ENCODE measurements at places on chromosomes 5 and 9. TPM values are rescaled to one million over a fixed set of nuclear protein-coding genes. Genes with fewer than 3 reads are reported as not detected.

NUTM2F gene
- not detected for polyA plus RNA-seq

ARHGEF39 gene
- 9.6 TPM for polyA plus RNA-seq

CACFD1 gene
- 17.7 TPM for polyA plus RNA-seq

POLE3 gene
- 67.6 TPM for polyA plus RNA-seq

MCIDAS gene
- polyA plus RNA-seq = 1.3 TPM

DNA sequence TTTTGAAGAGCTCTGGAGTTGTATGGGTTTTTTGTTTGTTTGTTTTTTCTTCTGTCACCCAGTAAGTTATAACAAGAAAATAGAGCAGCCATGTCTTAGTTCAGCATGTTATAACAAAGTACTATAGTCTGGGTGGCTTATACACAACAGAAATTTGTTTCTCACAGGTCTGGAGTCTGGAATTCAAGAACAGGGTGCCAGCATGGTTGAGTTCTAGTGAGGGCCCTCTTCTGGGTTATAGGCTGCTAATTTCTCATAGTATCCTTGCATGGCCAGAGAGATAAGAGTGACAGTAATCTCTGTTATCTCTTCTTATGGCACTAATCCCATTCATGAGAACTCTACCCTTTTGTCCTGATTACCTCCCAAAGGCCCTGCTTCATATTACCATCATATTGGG is 114.7 kb downstream of the GIN1 start:
- no peak for DNase-seq

GRCh38 chr9:33164138-33164809 is 2.9 kb downstream of the B4GALT1 start:
- no peak for DNase-seq

DNA sequence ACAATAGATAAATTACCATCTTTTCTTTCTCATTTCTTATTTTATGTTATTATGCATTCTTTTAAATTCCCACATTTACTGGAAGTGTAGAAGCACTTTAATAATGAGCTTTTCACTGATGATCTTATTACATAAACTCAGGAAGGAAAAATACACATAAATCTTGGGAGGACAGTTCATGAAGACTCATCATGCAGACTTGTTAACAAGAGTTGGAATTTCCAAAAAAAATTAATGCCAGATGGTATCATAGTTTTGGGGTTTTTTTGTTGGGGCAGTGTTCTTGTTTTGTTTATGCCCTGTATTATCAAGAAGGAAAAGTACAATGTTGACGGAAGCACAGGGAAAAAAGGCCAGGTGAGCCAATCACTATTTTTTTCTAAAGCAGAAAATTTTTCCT is 35.1 kb downstream of the CEMIP2 start:
- no peak for DNase-seq

- no peak for DNase-seq
Observed at GRCh38 chr9:123550012-123550411, 194.0 kb downstream of the CRB2 start.

DNA sequence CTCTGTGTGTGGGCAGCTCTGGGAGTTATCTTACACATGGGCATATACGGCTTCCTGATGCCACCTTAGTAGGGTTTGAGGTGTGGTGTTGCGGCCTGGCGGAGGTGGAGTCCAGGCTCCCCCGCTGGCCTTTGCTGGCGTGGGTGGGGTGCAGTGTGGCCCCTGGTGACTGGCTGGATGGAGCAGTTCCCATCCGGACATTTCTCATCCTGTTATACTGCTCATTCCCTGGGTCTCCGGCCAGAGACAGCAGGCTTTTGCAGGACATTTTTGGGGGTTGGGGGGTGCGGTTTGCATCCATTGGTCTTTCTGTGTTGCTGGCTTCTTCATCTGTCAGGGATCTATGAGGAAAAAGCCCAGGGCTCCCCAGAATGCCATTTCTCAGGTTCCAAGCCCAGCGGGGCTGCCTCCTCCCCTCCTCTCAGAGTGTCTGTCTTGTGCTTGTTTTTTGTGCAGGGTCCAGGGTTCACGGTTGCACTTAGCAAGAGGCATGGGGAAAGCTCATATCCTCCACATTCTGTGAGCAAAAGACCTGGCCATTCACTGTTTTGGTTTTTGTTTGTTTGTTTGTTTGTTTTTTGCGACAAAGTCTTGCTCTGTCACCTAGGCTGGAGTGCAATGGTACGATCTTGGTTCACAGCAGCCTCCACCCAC is 22.3 kb downstream of the NDUFS6 start:
- DNase-seq = no peak

GRCh38 chr9:88429595-88430430 is 41.6 kb downstream of the SPIN1 start:
- DNase-seq = no peak

DNA sequence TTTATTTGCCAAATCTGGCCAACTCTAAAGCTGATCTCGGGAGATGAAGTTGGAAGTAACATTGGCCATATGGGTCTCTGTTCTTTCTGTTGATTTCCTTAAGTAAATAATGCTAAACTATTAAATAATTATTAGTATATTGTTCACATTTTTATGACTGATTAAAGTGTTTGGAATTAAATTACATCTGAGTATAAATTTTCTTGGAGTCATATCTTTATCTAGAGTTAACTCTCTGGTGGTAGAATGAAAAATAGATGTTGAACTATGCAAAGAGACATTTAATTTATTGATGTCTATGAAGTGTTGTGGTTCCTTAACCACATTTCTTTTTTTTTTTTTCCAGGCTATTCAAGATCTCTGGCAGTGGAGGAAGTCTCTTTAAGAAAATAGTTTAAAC is 9.3 kb upstream of the FGF18 start:
- DNase-seq = no peak

DNA sequence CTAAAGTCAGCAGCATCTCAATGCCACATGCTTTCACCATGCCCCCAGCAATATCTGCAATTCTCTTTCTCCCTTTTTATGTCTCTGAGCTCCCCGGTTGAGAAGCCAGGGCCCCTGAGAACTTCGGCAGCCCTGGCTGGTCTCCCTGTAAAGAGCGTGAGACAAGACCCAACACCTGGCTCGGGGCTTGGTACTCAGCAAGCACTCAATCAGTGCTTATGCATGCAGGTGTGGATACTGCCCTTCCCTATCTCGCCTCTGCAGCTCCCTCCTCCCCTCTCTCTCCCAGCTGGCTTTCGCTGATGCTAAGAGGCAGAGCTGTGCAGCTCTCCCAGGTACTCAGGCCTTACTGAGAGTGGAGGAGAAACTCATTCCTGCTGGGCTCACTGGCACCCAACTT is 41.7 kb upstream of the AKNA start:
- no peak for DNase-seq

GRCh38 chr9:104778802-104779201 is 14.9 kb downstream of the NIPSNAP3B start:
- DNase-seq = no peak
